ENCODE measurements at places on chromosomes 2 and 18.
A peak's percentile ranks its signal among the peaks of the same experiment; 100 is the strongest.

GRCh38 chr18:50622320-50622719 is 62.4 kb downstream of the MAPK4 start:
- no peak for DNase-seq

GRCh38 chr18:75218065-75218923 is 7.7 kb downstream of the TSHZ1 start:
- no peak for DNase-seq

DNA sequence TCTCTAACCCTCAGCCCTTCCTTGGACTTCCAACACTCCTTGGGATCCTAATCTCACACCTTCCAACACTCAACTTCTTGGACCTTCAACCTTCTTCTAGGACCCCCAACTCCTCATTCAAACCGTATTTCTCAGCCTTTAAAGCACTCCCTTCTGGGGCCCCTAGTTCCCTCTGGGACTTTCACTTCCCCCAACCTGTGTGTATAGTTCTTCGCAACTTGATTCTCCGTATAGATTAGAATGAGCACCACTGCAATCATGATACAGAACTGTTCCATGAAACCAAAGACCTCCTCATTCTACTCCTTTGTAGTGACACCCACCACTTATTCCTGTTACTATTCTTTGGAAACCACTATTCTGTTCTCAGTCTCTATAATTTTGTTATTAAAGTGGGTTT is 62.0 kb upstream of the NFU1 start:
- DNase-seq, result no peak

- no peak for DNase-seq
Measured at GRCh38 chr2:134137182-134137611, 116.7 kb upstream of the MGAT5 start.

GRCh38 chr2:64454386-64455332 is 697 bp downstream of the LGALSL start:
- peak; percentile 25 for DNase-seq

DNA sequence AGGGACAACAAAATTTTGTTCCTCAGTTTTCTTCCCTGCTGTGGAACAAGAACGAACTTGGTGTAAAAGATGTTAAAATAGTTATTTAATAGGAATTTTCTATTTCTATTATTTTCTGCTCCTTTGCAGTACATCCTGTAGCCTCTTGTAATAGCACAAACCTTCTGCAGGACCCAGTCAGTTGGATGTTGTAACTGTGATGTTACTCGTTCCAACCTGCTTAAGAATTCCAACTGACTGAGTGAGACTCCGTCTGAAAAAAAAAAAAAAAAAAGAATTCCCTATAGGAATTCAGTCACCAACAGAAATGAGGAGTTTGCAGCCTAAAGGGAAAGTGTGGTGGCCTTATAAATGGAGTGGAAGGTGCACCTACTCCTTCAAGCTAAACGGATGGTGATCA is 46.4 kb upstream of the CDH20 start:
- DNase-seq, result no peak

- DNase-seq, result no peak
Measured at GRCh38 chr2:85215081-85215447, 81.9 kb downstream of the TCF7L1 start.

- DNase-seq, result no peak
Measured at GRCh38 chr2:133568172-133568571, at the start of gene NCKAP5. TSS of gene NCKAP5 (minus strand) at chr2:133568463. CDS start at chr2:133517526, 50,937 bp downstream.

DNA sequence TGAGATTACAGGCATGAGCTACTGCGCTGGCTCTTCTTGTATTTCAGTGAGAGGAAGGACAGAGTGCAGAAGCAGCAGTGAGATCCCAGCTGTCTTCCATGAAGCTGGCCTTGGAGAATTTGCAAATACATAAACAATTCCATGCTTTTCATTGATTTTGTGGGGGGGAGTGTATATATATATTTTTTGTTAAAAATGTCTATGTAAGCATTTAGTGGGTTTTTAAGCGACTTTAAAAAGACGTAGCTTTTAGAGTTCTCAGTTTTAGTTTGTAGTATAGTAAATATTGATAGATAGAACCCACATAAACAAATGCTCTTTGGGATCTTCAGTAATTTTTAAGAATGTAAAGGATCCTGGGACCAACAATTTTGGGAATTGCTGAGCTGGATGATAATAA is 6.3 kb downstream of the RBFA start:
- no peak for DNase-seq

GRCh38 chr2:80378-80777 is 34.1 kb upstream of the FAM110C start:
- no peak for DNase-seq

DNA sequence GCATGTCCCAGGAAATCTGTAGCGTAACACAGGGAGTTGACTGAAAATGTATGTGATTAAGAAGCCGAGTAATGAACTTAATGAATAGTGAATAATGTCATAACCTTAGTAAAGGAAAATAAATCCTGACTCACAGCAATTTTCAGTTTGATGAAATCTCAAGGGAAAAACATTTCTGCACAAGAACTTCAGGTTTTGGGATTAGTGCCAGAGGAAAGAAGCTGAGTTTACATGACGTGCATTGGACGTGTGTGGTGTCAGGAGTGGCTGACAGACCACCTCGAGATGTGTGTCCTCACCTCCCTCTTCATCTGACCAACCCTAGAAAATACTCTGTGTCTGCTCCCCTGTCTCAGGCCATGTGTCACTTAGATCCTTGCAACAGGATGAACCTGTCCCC is 39.1 kb downstream of the VWA3B start:
- no peak for DNase-seq

GRCh38 chr2:64470071-64470470 is 16.1 kb downstream of the LGALSL start:
- no peak for DNase-seq

- no peak for DNase-seq
Measured at GRCh38 chr2:239688840-239689239, 288.0 kb upstream of the HDAC4 start.

- no peak for DNase-seq
Measured at GRCh38 chr18:3845161-3845560, 395.2 kb downstream of the TGIF1 start.

DNA sequence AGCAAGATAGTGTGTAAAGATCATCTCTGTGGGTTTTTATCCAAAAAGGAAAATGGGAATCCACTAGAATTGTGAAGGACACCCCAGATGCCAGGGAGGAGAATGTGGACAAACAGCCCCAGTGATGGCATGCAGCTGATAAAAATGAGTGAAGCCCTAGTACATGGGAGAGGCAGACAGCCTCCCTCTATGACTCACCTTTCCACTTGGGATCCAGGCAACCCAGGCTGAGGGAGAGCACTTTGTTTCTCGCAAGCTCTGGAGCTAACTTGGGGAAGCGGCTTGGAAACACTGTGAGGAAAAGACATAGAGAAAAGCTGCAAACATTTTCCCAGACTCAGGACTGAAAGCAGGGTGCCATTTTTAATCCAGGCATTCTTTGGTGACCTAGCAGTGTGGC is 5.3 kb upstream of the FLACC1 start:
- DNase-seq, result no peak

- DNase-seq, result no peak
Measured at GRCh38 chr18:70428439-70428838, 139.6 kb downstream of the SOCS6 start.

DNA sequence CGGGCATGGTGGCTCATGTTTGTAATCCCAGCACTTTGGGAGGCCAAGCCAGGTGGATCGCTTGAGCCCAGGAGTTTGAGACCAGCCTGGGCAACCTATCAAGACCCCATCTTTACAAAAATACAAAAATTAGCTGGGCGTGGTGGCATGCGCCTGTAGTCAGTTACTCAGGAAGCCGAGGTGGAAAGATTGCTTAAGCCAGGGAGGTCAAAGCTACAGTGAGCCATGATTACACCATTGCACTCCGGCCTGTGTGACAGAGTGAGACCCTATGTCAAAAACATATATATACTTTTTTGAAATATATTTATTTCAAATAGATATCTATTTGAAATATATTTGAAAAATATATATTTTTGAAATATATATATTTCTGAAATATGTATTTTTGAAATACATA is 10.9 kb downstream of the OSBPL1A start:
- DNase-seq, result no peak

DNA sequence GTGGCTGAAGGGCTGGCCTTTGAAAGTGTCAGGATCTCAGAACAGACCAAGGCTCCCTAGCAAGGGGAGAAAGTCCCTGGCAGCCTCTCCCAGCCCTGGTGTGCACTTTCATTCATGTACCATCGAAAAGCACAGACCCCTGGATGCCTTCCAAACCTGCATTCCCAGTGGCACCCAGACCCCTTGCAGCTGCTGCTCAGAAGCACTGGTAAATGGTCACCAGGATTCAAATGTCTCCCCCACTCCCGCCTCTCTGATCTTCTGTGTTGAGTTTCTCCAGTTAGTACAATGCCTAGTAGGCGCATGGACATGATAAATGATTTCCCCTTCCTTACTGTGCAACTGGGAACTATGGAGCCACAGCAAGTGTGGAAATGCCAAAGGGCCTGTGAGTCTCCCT is 180.0 kb downstream of the GLI2 start:
- DNase-seq, result no peak

GRCh38 chr18:46276748-46277147 is 172.6 kb downstream of the HAUS1 start:
- no peak for DNase-seq

DNA sequence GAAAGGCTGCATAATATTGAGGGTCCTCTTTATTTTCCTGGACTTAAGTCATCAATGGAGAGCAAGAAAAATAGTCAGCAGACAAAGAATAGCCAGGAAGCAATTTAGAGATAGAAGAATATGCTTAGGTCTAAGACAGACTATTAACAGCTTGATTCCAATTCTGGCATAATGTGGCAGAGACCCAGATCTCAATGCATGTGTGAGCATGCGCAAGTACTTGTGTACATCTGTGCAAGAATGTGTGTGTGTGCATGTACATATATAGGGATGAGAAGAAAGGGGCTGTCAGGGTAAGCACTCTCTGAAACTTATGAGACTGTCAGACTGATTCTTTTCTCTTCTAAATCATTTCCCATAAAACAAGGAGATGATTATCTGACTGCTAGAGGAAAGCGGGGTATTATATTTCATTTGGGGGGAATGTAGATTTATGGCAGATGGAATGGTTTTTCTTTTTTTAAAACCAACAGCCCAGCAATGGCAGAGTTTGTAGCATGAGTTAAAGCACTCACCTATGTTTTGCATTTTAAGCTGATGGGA is 381.3 kb upstream of the SPRED2 start:
- no peak for DNase-seq

DNA sequence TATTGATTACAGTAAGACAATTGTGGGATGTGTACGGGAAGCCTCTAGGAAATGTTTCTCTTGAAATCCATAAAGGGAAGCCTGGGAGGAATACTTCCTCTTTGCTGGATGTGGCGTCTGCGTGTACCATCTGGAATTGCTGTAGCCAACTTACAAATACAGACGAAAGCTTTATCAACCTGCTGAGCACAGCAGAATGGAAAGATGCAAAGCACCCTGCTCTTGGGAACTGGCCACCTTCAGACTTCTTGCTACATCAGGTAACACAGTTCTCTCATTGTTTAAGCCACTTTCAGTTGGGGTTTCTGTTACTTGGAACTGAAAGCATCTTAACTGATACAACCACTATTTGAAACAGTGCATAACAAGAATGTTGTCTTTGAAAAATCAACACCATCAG is 213.8 kb downstream of the HRH4 start:
- no peak for DNase-seq

DNA sequence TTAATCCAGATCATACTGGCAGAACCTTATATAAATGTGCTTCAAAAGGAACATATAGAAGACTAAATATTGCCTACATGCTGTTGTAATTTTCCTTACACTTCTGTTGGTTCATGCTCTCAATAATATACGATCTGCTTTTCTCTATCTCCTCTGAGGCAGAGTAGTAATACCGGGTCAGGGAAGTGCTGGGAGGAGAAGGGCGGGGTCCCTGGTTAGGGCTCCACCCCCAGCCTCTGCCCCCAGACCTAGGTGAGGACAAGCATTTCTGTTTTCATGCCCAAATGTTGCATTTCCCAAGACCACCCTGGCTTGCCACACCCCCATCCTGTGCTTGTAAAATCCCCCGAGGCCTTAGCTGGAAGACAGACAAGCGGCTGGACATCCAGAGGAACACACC is 55.3 kb downstream of the PLA2R1 start:
- DNase-seq, result no peak

GRCh38 chr2:238913931-238914647 is 66.2 kb downstream of the TWIST2 start:
- DNase-seq, result no peak

- DNase-seq, result peak; percentile 42
Measured at GRCh38 chr18:55322178-55322735, 265.7 kb downstream of the TCF4 start.

GRCh38 chr2:206011018-206011614 is 74.9 kb downstream of the INO80D start:
- no peak for DNase-seq

DNA sequence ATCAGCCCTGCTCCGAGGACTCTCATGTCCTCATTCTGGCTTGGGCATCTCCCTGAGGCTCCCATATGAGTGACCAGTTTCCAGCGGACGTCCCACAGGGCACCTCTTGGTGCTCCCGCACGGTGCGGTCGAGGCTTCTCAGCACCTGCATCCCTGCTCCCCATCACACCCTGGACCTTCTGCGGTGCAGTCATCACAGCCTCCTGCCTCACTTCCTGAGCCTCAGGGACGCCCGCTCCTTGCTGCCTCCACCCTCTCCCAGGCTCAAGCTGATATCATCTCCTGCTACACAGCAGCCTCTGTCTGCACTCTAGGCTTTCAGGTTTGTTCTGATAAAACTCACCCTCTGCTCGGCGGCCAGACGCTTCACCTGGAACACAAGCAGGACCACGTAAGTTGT is 185.0 kb downstream of the TMEM18 start:
- DNase-seq, result no peak

DNA sequence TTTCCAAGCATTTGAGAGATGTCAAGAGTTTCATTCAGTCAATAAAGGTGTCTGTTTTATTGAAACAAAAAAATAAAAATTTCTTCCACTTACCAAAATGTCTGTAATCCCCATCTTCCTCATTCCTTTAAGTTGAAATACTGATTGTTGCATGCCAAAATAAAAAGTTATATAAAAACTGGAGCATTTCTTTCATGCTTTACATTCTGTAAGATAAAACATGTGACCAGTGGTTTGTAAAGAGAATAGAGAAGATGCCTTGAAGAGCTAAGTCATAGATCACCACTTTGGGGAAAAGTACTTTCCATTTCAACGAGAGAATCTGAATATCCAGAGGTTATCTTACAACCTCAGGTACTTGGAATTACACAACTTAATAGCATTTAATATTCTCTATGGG is 35.9 kb upstream of the MYO1B start:
- no peak for DNase-seq

Data from CD4-positive, alpha-beta T cell treated with Interferon alpha-2 for 1 hour (primary cell).